CD4-positive, alpha-beta T cell treated with Interleukin-21 for 1 hour (primary cell): ENCODE measurements at places on chromosomes 2 and 18.

DNA sequence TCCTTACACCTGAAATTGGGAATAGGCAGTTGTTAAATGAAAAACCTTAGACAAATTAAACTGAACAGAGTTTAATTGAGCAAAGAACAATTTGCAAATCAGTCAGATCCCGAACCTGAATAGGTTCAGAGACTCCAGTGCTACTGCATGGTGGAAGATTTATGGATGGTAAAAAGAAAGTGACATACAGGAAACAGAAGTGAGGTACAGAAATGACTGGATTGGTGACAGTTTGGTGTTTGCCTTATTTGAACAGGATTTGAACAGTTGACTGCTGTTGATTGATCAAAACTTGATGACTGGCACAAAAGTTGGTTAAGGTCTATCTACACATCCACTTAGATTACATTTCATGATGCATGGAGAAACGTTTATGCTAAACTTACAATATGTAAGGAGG is 248.8 kb downstream of the HNMT start:
- DNase-seq: no peak

GRCh38 chr2:45802499-45803138 is 151.1 kb downstream of the PRKCE start:
- no peak for DNase-seq

GRCh38 chr2:226725126-226725860 is 74.3 kb downstream of the IRS1 start:
- no peak for DNase-seq

DNA sequence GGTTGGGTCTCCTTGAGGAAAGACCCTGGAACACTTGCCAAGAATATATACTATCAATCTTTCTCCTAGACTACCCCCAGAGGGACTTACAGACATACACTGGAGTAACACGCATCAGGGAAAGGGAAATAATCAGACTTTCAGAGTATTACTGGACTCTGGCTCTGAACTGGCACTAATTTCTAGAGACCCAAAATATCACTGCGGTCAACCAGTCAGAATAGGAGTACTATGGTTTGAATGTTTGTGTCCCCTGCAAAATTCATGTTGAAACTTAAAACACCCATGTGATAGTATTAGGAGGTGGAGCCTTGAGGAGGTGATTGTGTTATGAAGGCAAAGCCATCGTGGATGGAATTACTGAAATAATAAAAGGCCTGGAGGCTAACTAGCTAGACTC is 323.7 kb downstream of the EN1 start:
- DNase-seq: no peak

GRCh38 chr2:130834091-130834930 is 2.4 kb upstream of the ARHGEF4 start:
- no peak for DNase-seq

DNA sequence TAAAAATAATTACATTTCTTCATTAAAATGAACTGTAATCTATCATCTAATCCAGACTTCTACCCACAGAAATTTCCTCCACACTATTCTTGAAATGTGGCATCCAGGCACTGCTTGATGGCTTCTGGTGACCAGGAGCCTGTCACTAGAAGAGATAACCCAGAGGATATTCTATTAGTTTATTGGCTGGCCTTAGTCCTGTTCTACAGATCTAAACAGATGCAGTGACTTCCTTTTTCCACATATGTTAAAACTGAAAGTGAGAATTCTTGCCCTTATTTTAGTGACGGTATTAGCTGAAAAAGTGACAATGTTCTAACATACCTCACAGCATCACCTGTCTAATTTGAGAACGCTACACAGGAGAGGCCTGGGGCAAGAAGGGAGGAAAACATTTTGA is 775.4 kb downstream of the TSN start:
- no peak for DNase-seq

DNA sequence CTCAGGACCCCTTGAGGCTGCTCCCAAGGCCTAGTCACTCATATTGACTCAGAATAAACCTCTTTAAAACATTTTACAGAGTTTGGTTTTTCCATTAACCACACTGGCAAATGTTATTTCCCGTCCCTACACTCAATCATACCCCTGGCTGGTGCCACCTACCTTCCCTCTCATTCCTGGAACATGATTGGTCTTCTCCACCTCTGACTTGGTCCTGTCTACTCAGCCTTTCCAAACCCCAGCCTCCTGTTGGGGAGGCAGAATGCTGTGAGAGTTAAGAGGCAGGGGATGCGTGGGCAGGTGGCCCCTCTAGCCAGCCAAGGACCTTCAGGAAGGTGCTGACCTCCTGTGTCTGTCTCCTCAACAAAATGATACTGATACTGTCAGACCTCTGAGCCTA is 149.3 kb downstream of the CABLES1 start:
- DNase-seq: no peak

DNA sequence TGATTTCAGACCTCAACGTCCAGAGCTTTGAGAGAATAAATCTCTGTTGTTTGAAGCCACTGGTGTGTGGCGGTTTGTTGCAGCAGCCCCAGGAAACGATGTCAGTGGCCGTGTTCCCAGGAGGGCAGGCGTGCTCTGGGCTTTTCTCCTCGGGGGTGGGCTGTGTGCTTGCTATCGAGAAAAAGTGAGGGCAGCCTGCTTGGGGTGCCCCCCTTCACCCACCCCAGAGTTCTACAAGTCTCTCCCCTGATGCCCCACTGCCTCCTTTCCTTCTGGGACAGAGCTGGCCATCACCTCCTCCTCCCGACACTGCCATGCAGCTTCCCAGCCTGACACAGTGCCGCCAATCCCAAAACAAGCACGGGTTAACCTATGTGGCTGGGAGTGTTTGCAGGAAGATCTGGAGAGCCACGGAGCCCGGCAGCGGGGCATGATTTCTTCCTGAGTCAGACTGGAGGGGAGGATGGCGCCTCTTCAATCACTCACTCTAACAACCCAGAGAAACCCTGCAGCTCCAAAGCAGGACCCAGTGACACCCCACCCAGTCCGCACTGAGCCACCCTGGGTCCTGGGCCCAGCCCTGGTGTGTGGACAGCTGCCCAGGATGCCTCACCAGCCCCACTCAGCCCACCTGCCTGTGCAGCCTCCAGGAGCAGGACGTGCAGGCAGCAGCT is 213.7 kb upstream of the RAB6C start:
- no peak for DNase-seq
